ENCODE measurements at places on chromosomes 3 and 15. TPM values are rescaled to one million over a fixed set of nuclear protein-coding genes. Genes with fewer than 3 reads are reported as not detected.

HMCES gene
- total RNA-seq, result 44.0 TPM

ADGRG7 gene
- total RNA-seq, result not detected

DUOXA2 gene
- total RNA-seq, result 0.11 TPM

CLDN16 gene
- not detected for total RNA-seq

LRRN1 gene
- total RNA-seq, result 121 TPM

MESP2 gene
- total RNA-seq, result 0.66 TPM

Measured in WTC11 (cell line).